ENCODE measurements at places on chromosomes 12 and 14.

- DNase-seq, result no peak
Measured at GRCh38 chr12:94609917-94610443, 40.4 kb downstream of the TMCC3 start.

GRCh38 chr14:80213602-80214001, 2.3 kb upstream of the DIO2 start:
- peak; percentile 69 for DNase-seq

GRCh38 chr14:75445236-75445635, 17.4 kb downstream of the JDP2 start:
- no peak for DNase-seq

GRCh38 chr14:103343905-103344797, 10.1 kb downstream of the EIF5 start:
- DNase-seq, result no peak

DNA sequence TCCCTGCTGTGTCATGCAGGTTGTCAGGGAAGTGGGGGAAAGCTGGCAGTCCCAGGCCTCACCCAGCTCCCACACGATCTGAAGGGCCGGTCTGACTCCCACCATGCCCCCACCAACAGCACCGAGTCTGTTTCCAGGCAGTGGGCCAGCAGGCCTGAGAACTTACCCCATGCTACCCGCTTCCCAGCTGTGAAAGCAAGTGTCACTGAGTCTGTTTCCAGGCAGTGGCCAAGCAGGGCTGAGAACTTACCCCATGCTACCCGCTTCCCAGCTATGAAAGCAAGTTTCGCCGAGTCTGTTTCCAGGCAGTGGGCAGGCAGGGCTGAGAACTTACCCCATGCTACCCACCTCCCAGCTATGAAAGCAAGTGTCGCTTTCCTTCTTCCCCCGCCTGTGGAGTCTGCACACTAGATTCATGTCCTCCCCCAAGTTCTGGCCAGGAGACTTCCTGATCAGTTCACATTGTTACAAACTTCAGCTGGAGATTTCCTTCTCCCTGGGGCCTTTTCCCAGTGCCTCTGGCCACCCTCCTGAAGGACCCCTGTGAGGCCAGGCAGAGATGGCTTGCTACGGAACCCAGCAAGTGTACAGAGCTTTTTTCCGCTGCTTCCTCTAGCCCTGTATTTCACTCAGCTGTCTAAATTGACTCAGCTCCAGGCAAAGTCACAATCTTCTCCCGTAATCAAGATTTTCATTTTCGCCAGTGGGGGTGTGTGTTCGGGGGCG, 435.4 kb downstream of the TMTC2 start:
- no peak for DNase-seq

GRCh38 chr14:89910691-89911009, 43.9 kb downstream of the EFCAB11 start:
- no peak for DNase-seq

DNA sequence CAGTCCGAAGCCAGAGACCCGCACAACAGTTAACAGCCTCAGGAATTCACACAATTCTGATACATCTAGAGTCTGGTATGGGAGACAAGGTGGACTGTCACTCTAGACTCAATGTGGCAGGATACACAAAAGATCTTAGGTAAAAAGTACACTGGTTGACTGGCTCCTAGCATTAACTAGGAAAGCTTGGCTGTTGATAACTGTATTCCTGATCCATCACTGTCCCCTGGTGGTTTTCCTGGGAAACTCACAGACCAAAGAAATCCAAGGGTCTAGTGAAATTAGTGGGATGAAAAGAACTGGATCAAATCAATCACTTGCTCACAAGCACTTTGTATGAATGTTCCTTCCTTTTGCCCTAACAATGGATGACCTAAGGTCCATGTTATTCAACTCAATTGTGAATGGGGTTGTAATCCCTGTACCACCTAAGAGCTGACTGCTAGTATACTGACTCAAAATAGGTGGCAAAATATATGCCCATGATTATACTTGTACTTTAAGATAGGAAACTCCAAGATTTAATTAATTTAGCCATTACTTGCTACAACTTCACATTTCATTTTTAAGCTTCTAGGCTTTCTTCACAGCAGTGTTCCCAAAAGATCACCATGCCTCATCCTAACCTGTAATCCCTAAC, 14.0 kb downstream of the NPC2 start:
- DNase-seq, result peak; percentile 41

GRCh38 chr12:67735868-67736267, 87.3 kb downstream of the DYRK2 start:
- DNase-seq, result no peak

DNA sequence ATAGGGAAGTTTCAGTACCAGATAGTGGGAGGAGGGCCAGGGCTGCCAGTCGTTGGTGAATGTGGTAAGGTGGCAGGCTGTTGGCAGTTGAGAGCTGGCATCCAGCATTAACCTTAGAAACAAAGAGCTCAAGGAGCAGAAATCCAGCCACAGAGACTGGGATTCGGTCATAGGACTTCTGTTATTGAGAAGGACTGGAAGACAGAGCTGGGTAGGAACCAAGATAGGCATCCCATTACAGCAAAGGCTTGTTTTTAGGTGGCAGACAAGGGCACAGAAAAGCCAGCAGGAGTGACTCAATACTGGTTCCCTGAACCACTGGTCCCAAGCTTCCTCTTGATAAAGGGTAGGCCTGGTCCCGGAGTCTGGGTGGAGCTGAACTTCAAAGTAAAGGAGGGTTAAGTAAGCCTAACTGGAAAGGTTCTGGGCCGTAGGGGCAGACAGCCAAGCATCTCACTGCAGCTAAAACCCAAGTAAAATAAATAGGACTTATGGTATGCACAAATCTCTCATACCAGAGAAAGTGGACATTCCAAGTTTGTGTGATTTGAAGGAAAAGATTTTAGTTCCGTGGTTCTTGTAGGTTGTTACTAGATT, 147.9 kb downstream of the ETV6 start:
- DNase-seq, result peak; percentile 98

DNA sequence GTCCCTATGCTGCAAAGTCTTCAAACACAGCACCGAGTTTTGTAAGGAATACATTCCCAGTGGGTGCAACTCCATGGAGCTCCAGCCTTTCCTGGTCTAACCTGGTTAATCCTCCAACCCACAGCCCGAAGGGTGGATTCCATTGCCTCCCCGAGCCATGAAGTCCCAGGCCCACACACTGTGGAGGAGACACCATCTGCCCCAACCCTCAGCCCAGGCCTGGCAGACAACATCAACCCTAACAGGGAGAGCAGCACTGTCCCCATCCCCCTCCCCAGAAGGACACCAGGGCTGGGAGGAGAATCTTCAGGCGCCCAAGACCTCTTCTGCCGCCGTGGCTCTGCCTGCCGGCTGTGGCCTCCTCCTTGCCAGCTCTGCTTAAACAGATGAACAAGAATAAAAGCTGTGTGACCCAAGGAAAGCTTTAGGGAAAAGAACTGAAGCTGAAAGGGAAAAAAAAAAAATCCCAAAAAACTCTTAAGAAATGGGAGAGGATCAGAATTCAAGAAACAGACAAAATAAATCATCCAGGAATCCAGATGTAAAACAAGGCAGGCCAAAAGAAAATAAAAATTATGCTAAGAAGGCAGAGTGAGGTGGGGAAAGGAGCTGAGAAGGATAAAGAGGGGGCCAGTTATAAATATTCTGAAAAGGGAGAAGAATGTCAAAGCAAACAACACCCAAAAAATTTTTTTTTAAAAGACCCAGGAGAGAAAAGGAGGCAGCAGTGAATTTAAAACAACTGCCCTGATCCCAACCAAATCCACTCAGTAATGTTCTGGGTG, 16.0 kb upstream of the ZFP36L1 start:
- DNase-seq, result no peak

- DNase-seq, result no peak
Measured at GRCh38 chr14:65485516-65485915, 73.0 kb downstream of the FUT8 start.

DNA sequence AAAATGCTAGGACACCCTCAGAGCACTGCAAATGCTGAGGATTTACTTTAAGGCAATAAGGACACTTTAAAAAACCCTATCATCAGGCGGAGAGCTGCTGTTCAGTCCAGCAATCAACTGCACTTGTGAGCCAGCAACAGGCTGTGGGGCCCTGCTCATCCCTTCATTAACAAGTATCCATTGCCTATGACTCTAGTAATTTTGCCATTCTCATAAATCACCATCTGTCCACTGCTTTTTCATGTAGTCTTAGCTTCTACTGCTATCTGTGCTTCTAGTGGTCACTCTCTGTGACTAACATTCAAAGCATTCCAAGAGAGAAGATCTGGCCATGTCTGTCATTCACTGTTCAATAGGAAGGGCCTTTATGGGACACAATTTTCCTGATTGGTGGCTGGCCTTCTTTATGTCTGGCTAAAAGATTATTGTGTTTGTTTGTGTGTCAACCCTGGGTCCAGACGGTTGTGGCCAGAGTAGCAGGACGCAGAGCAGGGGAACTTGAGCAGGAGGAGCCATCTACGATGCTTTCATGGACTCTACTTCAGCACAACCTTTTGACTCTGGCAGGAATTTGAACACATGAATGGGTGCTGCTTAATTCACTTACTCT, 3.6 kb upstream of the KRAS start:
- peak; percentile 61 for DNase-seq

GRCh38 chr14:74255281-74255680, 16.0 kb downstream of the VSX2 start:
- DNase-seq, result no peak

- DNase-seq, result peak; percentile 95
Measured at GRCh38 chr14:75295061-75295461, 16.4 kb downstream of the FOS start.

DNA sequence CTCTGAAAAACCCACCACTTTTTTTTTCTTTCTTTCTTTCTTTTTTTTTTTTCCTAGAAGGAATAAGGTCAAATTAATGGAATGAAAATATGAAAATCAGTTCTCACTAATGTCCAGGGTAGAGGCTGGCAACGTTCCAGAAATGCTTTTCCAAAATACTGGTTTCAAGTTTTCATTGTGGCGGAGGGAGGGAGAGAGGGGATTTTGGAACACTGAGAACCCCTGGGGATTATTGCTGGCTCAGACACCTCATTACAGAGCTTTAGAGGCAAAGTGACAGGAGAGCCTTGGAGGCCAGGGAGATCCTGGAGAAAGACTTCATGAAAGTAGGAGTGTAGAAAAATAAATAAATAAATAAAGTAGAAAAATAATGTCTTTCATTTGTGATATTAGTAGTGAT, 45.4 kb downstream of the ALX1 start:
- DNase-seq, result no peak

DNA sequence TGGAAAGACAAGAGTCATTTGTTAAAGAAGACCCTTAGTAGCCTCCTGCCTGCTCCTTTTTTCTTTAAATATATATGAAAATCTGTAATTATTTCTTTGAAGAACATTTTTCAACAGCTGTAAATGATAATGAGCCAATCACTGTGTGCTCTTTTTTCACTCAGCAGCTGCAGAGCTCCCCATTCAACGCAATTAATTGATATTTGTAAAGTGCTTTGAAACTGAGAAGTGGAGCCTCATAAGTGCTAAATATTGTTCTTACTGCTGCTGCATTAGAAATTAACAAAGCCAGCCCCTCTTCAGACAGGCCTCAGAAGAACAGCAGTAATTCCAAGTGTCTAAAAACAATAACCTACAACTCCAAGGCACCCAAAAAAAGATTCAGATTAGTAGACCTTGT, 224.3 kb downstream of the GXYLT1 start:
- DNase-seq, result no peak

GRCh38 chr12:11832093-11832492, 182.6 kb downstream of the ETV6 start:
- DNase-seq, result no peak

DNA sequence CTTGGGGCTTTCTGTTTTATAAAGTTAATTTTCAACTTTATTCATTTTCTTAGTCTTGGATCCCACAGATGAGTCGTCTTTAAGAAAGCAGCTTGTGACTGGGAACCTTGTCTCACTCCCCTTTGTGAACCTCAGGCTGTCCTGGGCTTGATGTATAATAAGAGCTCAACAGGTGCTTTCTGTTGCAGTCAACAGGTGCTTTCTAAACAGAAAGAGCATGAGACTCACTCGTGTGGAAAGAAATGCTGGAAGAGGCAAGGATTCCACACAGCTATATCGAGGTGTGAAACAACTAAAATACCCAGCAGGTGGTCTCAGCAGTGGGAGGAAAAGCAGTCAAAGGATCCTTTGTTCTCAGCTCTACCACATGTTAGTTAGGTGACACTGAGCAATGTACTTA, 398.9 kb downstream of the EGLN3 start:
- DNase-seq, result no peak

GRCh38 chr14:103067231-103067954, 10.0 kb upstream of the CDC42BPB start:
- DNase-seq, result peak; percentile 31

GRCh38 chr12:95997911-95998510, 1.9 kb upstream of the HAL start:
- DNase-seq, result no peak

DNA sequence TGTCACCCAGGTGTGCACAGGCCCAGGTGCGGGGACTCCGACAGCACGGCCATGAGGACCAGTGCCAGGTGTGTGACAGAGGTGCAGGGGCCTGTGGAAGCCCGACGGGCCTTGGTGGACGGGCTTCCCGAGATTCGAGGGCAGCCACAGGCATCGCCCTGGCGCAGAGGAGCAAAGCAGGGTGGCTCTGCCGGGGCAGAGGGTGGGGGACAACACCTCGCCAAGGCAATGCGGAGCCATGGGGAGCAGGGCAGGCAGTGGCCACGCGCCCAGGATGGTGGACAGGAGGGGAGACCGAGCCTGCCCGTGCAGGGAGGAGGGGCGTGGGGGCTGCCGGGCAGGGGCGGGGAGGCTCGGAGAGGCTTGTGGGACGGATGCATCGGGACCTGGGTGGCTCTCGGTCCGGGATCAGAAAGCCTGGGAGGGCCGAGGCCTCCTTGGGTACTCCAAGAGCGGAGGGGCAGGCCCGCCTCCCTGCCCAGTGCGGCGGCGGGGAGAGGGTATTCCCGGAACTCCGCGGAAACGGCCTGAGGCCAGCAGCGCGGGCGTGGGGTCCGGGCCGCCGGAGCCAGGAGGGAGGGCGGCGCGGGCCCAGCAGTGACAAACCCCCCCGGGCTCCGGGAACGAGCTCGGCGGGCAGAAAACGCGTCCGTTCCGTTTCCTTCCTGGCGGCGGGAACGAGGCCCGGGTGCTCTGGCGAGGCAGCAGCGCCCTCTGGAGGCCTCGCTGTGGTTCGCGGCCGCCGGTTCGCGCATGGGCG, 1.6 kb downstream of the TMEM121 start:
- DNase-seq, result peak; percentile 70

GRCh38 chr12:132197581-132198354, 53.5 kb downstream of the NOC4L start:
- no peak for DNase-seq

DNA sequence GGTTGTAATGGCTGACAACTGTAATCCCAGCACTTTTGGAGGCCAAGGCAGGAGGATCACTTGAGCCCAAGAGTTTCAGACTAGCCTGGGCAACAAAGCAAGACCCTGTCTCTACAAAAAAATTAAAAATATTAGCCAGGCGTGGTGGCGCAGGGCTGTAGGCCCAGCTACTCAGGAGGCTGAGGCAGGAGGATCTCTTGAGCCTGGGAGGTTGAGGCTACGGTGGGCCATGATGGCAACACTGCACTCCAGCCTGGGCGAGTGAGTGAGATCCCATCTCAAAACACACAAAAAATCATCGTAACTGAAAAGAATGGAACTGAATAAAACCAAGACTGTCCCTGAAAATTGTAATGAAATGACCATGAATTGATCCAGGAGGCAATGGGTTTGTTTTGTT, 6.1 kb downstream of the CAMKK2 start:
- DNase-seq, result no peak

- DNase-seq, result peak; percentile 71
Measured at GRCh38 chr12:91144053-91144452, 32.8 kb upstream of the LUM start.
